ENCODE measurements at places on chromosomes 3 and 15.

- DNase-seq: peak; percentile 9
Measured at GRCh38 chr3:77039606-77040171, at the start of gene ROBO2. ROBO2 (plus strand) TSS chr3:77040099; CDS start chr3:77040786, 687 bp downstream.

DNA sequence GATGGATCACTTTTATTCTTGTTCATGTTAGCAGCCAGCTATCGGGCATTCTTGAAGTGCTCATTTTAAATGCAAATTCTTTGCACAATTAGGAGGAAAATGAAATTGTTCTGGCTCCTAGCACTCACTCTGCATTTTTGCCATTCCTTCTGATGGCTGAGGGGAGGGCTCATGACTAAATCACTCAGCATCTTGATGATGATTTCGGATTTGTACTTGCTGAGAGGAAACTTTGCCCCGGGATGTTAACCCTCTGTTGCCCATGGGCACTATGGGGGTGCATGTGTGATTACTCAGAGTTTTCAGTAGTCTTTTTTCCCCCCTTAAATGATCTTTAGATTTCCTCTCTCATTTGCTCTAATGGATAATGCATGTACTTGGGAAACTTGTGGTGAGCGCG lies 299.6 kb upstream of the C2CD4B start:
- no peak for DNase-seq

GRCh38 chr3:55059027-55059629 lies 131.3 kb upstream of the LRTM1 start:
- no peak for DNase-seq

DNA sequence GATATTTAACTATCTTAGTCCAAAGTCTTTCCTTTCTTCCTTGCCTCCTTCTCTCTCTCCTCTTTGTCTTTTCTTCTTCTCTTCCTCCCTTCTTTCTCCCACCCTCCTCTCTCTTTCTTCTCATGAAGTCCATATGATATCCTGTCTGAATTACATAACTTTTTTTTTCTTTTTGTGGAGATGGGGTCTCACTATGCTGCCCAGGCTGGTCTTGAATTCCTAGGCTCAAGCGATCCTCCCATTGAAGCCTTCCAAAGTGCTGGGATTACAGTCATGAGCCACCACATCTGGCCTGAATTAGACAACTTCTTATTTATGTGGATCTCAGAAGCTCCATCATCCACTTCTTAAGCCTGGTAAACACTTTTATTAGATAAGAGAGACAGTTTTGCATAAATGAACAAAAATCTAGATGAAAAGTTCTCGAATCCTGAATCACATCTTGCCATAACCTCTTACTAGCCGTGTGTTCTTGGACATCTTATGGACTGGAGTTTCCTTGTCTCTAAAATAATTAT lies 206.5 kb downstream of the LPP start:
- no peak for DNase-seq

DNA sequence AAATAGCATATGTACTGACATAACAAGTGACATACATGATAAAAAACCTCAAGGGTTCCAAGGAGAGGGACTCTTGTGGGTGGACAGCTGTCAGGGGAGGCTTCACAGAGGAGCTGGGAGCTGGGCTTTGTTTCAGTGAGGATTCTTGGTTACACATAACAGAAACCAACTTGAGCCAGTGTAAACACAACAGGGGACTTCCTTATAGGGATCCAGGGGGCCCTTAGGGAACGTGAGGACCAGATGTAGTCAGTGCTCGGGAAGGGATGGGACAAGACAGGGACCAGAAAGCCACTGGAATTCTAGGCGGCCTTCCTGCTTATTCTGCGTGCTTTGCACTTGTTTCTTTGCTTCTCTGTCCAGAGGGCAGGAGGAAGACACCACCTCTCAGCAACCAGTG lies 34.9 kb downstream of the SNAPC5 start:
- no peak for DNase-seq

DNA sequence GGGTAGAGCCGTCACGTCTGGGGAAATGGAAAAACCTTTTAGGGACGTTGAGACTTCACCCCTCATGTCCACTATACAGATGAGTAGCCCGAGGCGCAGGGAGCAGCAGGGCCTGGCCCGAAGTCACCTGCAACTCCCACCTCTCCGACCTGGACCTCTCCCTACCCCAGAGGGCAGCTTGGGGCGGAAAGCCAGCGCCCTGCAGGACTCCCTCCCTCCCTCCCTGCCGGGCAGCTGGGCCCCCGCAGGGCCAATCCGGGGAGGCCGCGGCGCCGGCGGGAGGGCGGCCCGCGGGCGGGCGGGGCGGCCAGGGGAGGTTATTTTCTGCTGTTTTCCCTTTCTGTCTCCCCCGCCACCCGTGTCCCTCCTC lies 2.0 kb downstream of the WNT7A start:
- no peak for DNase-seq

- DNase-seq: no peak
Measured at GRCh38 chr3:163939926-163940325, 1138.4 kb downstream of the SI start.

DNA sequence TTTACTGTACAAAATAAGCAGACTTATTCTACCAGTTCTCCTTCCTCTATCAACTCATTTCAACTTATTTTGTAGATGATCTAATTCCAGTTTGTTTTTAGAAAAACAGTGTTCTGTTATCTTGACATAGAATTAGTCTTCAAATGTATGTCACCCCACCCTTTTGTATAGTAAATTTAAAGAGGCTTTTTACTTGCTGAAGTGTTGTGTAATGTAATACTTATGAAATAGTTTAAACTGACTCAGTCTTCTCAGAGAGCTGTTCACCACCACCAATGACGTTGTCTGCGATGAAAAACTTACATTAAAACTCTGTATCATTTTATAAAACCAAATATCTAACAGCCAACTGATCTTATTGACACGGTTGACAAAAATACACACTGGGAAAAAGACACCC lies 82.9 kb downstream of the RAP2B start:
- DNase-seq: no peak

- DNase-seq: no peak
Measured at GRCh38 chr3:129034642-129035041, 25.9 kb upstream of the GP9 start.

- DNase-seq: no peak
Measured at GRCh38 chr15:70820214-70820613, 33.7 kb downstream of the LARP6 start.

GRCh38 chr3:14811684-14812083 lies 7.1 kb upstream of the FGD5 start:
- no peak for DNase-seq

- DNase-seq: no peak
Measured at GRCh38 chr3:73827725-73828211, 203.0 kb upstream of the PDZRN3 start.

GRCh38 chr15:97009031-97009431 lies 678.5 kb downstream of the NR2F2 start:
- DNase-seq: no peak

- DNase-seq: no peak
Measured at GRCh38 chr3:151109286-151109800, 23.9 kb downstream of the MED12L start.
